ENCODE measurements at places on chromosomes 6 and 20. TPM values are rescaled to one million over a fixed set of nuclear protein-coding genes. Genes with fewer than 3 reads are reported as not detected.

Gene TRIM15
- polyA plus RNA-seq, result 2.9 TPM

DNA sequence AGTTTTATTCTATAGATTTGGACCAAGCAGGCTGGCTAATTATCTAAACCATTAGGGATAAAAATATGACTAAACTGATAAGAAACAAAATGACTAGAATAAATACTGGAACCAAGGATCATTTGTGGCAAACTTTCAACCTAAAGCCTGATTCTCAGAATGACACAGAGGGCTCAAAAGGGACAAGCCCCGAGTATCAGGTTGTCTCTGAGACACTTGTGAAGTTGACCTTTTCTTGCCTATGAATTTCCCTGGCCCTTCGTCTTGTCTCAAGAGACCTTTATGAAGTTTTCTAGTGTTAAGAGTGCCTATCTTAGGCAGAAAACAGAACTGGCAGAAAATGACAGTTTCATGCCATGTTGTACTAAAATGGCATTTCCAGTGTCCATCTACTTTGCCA, 68.3 kb downstream of the IMPG1 start:
- no peak for DNase-seq

Gene RWDD1
- 48.0 TPM for polyA plus RNA-seq

DNA sequence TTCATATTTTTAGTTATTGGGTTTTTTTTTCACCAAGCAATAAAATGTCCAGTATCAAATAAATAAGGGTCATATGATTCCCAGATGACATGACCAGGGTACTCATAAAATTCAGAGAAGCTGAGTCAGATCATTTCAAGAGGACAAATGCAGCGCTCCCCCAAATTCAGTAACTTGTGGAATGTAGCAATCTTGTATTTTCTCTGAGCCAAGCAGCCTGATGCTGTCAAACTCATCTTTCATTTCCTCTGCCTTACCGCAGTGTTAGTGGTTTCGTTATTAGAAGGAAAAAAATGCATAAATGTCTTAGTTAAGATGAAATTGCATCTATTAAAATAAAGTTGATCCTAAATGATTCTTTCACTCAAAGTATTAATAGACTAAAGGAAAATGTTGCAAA, 57.8 kb upstream of the EDN1 start:
- DNase-seq, result no peak

- no peak for DNase-seq
Measured at GRCh38 chr20:47606414-47606982, 104.8 kb downstream of the NCOA3 start.

- DNase-seq, result no peak
Measured at GRCh38 chr6:150684714-150685459, 85.2 kb downstream of the PLEKHG1 start.

DNA sequence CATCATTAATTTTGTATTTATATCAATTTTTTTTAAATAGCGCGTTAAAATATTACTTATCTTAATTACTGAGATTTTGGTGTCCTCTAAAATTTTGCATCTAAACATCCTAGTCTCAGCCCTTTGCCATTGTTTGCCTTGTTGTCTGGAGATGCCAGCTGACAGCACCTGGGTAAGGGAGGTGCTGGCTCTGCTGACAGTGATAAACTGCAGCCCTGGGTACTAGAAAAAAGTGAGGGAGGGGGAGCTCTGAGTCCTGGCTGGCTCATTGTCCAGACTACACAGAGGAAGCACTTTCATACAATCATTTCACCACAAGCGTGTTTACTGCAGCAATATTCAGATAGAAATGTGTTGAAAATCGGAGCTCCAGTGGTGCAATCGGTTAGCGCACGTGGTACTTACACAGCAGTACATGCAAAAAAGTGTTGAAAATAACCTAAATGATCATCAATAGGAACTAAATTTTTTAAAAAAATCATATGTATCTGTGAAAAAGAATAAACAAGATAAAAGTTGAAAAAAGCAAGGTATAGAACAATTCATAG, 18.5 kb upstream of the UBR2 start:
- no peak for DNase-seq

Gene C20orf202
- polyA plus RNA-seq, result 0.07 TPM

Gene BEND6
- polyA plus RNA-seq, result 1.4 TPM

Gene HLA-DOA
- not detected for polyA plus RNA-seq
